ENCODE measurements at places on chromosomes 12 and 14.
A peak's percentile ranks its signal among the peaks of the same experiment; 100 is the strongest.

GRCh38 chr14:68864361-68864750 is 71.5 kb upstream of the ZFP36L1 start:
- DNase-seq = no peak

DNA sequence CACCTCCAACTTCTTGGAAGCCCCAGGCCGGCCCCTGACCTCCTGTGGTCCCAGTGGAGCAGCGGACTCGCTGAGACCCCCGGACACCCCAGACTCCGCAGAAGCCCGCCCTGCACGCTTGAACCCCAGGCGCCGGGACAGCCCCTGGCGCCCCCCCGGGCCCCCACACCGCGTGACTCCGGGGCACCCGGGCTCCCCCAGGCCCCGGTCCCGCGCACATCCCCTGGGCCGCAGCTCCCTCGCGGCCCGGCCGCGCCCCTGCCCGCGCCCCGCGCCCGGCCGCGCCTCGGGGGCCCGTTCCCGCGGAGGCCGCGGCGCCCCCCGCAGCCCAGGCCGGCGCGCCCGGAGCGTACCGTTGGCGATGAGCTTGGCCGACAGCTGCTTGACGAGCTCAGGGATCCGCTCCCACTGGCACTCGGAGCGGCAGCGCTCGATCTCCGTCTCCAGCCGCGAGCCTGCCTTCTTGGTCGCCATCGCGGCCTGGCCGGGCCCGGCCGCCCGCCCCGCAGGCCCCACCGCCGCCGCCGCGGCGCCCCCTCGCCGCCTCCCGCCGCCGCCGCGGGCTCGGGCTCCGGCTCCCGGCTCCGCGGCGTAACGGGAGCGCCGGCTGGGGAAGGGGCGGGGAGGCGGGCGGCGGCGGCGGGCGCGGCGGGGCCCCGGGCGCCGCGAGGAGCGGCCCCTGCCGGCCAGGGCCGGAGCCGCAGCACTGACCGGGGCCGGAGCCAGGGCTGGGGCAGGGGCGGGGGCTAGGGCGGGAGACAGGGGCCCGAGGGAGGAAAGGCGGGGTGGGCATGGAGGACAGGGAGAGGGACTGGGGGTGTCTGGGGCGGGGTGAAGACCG is at the start of gene TTC7B:
TSS of gene TTC7B (minus strand) at position 609 of the 841 bp plus-strand sequence. CDS start at position 474, 135 bp downstream.
- no peak for DNase-seq

GRCh38 chr12:6608592-6609281 is 1.6 kb upstream of the CHD4 start:
- no peak for DNase-seq

GRCh38 chr14:94963051-94963450 is 193.1 kb upstream of the GSC start:
- DNase-seq = no peak

DNA sequence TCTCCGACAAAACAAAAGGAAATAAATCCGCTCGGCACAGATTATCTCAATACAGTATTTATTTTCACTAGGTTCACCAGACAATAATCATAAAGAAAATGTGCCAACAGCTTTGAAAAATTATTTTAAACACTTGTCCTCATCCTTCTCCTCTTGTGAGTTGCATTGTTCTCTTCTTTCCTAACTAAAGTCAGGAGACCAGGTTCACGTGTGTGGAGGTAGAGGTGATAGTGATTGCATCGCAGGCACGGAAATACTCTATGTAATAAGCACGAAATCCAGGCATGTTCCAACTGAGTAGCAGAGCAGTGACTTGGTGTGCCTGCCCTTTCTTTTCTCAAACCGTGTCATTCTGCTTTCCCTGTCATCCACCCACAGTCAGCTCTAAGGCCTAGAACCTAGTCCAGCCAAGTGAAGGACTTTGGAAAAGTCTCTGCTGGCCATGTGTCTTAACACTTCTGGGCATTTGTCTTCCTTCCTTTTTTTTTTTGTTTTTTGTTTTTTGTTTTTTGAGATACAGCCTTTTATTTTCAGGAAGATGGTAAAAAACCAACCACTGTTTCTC is 939 bp upstream of the SEL1L start:
- DNase-seq = no peak

- DNase-seq = no peak
Measured at GRCh38 chr14:104747876-104748275, 5.1 kb upstream of the SIVA1 start.

DNA sequence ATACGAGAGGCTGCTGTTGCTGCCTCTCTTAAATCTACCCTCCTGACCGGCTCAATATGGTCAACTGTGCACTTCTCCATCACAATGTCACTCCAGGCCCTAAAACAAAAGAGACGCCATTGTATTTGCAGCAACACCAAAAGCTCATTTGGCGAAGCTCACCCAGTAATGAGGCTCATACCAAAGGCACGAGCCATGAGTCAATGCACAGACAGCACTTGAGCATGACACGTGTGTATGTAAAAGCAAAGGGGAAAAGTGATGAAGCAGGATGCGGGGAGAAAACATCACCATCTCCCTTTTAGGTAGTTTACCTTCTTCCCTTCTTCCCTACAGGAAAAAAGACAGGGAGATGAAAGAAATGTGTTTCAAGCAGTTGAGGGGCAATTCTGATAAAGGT is 150.3 kb downstream of the FOXN3 start:
- no peak for DNase-seq

- no peak for DNase-seq
Measured at GRCh38 chr12:42571327-42572009, 18.1 kb downstream of the PRICKLE1 start.

- peak; percentile 94 for DNase-seq
Measured at GRCh38 chr12:69534389-69534822, 50.9 kb upstream of the CCT2 start.

- DNase-seq = no peak
Measured at GRCh38 chr12:72738811-72739210, 466.6 kb downstream of the TRHDE start.

- no peak for DNase-seq
Measured at GRCh38 chr14:51386983-51387735, 147.1 kb downstream of the TMX1 start.

- DNase-seq = no peak
Measured at GRCh38 chr12:56021889-56022497, 1.1 kb downstream of the IKZF4 start.

DNA sequence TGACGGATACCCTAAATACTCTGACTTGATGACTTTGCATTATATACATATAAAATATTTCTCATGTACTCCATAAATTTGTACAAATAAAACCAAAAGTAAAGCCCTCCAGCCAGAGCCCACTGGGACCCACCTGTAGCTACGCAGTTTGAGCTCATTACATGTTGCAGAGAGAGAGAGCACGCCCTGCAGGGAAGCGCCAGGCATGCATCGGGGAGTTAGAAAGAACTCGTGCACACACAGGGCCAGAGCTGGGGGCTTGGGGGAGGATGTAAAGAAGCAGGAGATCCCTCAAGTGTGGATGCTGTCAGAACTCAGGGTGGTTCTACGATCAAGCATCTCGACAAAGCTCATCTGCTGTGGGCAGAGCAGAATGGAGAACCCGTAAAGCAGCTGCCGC is 178.5 kb upstream of the RTL1 start:
- DNase-seq = no peak

DNA sequence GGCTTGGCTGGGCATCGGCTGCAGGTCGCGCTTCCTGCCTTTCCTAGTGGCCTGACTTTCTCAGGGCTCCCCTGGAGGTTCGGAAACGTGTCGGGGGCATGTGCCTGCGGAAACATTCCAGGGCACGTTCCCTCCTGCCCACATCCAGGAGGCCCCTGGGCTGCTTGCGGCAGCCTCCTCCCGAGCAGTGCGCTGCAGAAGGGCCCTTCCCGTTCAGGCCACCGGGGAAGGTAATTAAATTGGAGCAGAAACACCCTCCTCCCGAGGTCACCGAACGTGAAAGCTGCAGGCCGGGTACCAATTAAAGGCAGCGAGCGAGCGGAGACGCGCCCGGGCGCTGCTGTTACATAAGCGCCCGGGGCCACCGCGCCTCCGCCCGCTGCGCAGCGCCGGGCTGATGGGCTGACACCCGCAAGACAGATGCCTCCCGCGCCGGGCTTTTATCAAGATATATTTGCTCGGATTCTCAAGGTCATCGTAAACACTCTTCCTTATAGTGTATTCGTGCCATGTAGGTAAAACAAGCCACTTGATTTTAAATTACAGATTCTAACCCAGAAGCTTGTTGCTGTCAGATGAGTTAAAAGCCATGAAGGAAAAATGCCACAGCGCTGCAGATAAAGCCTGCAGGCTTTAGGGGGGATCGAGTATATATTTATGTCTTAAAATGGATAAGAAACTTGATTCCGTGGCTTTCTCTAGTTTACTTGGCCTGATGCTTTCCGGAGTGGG is 31.4 kb downstream of the SSPN start:
- no peak for DNase-seq

DNA sequence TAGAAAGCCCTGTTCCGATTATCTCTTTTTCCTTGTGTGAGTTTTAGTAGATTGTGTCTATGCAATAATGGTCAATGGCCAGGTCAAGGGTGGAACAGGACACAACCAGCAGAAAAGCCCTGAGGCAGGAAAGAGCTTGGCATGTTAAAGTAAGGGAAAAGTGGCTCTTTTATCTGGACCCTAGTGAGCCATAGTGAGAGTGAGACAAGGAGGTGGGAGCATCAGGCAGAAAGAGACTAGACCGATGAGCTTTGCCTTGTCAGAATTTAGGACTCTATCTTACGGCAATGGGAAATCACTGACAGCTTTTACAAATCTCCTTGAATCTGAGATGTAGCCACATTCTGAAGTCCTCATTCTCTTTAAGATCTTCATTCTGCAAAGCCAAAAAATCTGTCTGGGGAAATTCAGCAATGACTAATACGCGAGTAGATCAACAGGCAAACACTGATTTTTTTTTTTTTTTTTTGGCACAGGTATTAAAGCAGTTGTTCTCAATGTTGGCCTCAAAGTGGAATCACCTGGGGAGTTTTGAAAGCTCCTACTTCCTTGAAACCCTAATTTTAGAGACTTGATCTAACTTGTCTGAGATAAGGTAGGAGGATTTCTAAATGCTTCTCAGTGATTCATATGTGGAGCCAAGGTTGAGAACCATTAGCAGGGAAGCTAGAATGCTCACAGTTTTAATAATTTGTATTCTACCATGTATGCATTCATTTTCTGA is 33.9 kb downstream of the TMEM19 start:
- DNase-seq = no peak

DNA sequence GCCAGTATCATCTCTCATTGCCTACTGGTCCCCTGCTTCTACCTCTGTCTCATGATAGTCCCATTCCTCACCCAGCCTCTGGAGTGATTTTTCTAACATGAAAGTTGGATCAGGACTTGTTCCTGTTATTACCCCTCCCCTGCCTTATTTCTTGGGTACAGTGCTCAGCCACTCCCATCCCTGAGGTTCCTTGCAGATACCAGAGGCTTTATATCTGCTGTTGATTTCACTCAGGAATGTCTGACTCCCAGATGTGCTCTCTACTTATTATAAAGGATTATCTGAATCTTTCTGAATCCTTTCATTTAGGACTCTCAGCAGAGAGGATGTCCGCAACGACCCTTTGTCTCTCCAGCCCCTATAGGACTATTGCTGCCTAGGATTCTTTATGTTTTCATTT is 111.2 kb downstream of the LRRK2 start:
- no peak for DNase-seq

- no peak for DNase-seq
Measured at GRCh38 chr12:104285740-104286515, 17.6 kb upstream of the EID3 start.

- DNase-seq = no peak
Measured at GRCh38 chr14:74514471-74514941, 20.9 kb downstream of the ISCA2 start.

DNA sequence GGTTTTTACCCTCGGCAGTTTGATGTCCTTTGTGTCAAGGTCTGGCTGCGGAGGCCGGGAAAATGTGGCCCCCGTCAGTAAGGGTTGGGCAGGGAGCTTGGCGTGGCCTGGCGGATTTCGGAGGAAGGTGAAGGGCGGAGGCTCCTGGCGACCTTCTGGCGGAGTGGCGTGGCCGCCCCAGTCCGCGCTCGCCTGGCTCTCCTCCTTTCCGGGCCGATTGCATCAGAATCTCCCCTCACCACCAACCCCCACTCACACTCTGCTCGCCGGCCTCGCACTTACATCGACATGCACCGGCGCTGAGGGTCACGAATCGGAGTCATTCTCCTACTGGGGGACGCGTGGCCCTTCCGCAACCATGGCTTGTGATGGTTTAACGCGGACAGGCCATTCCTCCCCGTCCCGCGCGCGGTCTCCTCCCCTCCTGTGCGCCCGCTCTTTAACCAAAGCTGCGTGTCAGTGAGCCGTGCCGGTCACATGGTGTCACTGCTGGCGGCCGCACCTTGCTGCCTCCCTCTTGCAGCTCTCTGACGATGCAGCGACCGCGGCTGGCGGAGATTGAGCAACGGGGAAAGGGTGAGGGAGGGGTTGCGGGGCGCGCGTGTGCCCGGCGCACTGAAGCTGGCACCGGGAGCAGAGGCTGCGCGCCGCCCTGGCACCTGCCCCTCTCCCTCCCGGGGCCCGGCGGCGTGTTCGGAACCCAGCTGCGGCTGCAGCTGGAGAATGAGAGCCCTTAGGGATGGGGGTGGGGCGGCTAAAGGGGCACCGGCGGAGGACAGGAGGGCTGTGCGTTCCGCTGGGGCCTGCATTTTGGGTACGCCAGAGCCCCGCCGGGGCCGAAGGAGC is at the start of gene SLC38A1:
TSS of gene SLC38A1 (minus strand) at position 461 of the 846 bp plus-strand sequence. CDS start 29,243 bp downstream, outside the sequence.
- DNase-seq = peak; percentile 29

GRCh38 chr12:69886109-69886508 is 61.1 kb downstream of the MYRFL start:
- no peak for DNase-seq

DNA sequence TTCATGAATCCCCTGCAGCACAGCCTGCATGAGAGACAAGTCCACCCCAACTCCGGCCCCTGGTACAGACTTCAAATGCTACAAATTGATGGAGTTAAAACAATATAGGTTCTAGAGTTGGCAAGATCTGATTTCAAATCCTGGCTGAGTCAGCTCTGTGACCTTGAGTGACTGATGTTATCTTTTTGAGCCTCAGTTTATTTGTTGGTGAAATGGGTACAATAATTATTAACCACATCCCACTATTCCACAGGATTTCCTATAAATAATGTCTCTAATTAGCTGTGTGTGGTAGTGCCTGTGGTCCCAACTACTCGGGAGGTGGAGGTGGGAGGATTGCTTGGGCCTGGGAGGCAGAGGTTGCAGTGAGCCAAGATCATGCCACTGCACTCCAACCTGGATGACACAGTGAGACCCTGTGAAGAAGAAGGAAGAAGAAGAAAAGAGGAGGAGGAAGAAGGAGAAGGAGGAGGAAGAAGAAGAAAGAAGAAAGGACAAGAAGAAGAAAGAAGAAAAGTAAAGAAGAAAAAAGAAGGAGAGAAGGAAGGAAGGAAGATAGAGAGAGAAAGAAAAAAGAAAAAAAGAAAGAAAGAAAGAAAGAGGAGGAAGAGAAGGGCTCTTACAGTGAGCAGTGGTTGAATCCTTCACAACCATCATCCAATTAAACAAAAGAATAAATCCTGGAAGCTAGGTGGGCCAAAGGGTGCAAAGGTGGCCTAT is 39.7 kb upstream of the DICER1 start:
- no peak for DNase-seq

- DNase-seq = no peak
Measured at GRCh38 chr12:80400571-80400991, 43.5 kb upstream of the PTPRQ start.

DNA sequence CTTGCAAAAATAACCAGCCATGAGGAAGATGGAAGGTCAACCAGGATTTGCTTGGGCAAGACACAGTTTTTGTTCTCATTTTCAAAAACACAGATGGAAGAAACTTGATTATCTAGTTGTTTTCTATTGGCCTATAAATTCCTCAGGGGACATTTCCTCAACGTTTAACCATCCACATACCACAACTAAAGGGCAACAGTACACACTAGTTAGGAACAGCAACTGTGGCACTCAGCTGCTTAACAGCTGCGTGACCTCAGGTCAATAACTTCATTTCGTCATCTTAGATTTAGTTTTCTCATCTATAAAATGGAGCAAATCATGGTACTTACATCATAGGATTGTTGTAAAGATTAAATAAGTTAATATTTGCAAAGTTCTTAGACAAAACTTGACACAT is 18.7 kb downstream of the SSTR1 start:
- no peak for DNase-seq
